ENCODE measurements at places on chromosomes 11 and 22.

- no peak for DNase-seq
Measured at GRCh38 chr22:41842996-41843970, 10.4 kb downstream of the SREBF2 start.

DNA sequence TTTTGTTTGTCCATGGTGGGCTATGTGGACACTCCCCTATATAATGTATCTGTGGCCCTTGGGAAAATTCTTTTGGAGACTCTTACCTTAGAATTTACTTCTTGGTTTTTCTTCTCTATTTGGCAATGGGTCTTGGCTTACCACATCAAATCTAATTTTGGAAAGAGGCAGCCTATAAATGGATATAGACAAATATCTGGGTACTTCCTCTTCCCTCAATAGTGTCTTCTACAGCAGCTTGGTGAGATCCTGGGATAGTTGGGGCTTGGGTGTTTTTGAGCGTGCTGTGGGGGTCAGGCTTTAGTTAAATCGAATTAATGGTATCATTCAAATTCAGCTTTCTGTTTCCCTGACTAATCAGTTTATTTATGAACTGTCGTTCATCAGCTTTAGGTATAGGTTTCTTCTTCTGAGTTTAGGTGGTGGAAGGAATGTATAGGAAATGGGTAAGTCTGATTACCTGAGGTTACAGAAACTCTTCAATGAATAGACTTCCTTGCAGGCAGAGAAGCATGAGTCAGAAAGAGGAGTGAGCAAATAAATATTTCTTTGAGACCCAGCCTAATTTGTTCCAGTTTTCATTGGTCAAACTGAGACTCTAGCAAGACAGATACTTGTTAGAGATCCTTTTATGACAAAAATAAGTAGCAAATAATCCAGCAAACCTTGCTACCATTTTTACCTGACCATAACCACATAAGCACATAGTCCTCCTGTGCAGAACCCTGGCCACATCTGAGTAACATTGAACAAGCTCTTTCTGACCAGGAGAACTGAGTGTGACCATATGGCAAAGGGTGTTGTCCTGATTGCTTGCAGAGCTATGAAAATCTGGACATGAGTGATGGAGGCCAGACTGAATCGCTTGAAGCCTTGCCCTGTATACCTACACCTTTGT, 68.6 kb upstream of the SORL1-AS1 start:
- no peak for DNase-seq

GRCh38 chr22:36341640-36342041, 46.1 kb downstream of the MYH9 start:
- no peak for DNase-seq

GRCh38 chr11:67636962-67637361, 2.6 kb downstream of the TBX10 start:
- DNase-seq = no peak

DNA sequence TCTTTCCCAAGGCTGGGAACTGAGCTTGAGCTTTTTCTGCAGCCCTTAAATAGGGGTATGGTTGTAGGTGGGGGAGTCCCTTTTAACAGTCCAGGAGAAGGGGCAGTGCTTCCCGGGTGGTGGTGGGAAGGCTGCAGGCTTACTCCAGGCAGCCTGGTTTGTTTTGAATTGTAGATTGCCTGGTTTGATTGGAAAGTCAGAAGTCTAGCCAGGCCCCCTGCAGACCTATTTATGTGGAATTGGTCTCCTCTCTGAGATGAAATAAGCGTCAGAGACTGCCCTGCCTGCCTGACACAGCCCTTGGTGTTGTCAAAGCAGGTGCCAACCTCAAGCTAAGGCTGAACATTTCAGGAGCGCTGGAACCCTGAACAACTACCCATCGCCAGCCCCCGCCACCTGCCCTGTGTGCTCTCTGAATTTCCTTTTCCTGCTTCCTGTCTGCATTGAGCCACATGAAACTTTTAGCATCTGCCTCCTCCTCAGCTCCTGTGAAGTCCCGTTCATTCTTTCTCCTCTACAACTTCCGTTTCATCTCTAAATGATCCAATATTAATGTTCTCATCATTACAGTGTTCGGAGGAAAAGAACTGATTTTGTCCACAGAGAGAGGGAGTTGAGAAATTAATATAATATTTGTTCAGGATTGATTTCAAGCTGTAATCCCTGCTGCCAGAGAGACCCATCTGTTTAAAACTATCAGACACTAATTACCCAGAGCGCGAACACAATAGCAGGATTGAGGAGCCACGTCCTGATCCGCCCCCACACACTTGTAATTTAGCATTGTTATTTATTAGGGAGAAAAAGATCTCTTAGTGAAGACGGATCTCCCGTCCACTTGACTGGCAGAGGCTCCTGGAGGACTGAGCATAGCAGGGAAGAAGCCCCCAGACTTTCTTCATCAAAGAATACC, 136.5 kb downstream of the TRIM29 start:
- DNase-seq = no peak

- DNase-seq = no peak
Measured at GRCh38 chr11:43736502-43737200, 56.1 kb downstream of the HSD17B12 start.

DNA sequence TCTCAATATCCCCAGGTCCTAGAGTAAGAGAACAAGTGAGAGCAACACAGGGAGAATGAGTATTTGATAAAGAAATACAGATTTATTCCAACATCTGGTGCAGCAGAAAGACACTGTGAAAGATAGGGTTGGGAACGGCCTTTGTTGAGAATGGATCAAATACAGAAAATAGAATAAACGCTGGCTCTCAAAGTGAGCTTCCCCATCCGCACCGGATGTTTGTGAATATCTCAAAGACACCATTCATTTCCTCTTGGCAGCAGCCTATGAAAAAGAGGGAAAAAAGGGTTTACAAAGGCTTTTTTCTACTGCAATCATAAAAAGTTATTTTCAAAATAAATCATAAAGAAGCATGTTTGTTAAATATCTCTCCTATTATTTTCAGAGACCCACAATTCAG, 279.3 kb downstream of the CASP12 start:
- DNase-seq = no peak

- no peak for DNase-seq
Measured at GRCh38 chr11:93646399-93646798, 15.1 kb upstream of the CEP295 start.

- no peak for DNase-seq
Measured at GRCh38 chr11:75313513-75314272, 37.8 kb downstream of the ARRB1 start.

DNA sequence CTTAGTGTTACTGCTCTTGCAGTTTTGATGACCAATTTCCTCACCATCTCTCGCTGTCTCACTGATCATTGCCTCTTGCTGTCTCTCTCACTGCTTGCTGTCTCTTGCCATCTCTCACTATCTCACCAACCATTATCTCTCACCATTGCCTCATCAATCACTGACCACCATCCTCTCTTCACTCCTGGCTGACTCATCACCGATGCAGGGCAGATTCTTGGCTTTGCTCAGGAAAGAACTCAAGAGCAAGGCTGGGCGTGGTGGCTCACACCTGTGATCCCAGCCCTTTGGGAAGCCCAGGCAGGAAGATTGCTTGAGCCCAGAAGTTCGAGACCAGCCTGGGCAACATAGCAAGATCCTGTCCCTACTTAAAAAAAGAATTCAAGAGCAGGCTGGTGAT, 66.3 kb upstream of the SYN3 start:
- no peak for DNase-seq

GRCh38 chr11:74826901-74827300, 78.3 kb downstream of the RNF169 start:
- DNase-seq = no peak

DNA sequence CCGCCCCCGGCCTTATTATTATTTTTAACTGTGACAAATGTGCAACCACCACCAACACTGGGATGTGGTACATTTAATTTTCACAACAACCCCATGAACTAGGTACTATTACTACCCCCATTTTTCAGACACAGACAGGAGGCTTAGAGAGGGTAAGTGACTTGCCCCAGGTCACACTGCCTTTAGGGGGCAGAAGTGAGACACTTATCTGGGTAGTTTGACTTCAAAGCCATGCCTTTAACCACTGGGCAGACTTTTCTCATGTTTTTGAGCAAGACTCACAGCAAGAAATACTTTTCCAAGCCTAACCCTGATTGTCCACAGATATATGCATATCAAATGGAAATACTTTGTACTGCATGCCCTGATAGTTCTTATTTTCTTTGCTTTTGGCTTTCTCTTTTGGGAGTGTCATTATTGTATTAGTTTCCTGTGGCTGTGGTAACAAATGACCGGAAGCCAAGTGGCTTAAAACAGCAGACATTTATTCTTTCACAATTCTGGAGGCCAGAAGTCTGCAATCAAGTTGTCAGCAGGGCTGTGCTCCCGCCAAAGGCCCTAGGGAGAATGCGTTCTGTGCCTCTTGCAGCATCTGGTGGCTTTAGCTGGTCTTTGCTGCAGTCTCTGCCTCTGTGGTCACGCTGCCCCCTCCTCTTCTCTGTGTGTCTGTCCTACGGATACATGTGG, 110.8 kb downstream of the GRIK4 start:
- no peak for DNase-seq

- no peak for DNase-seq
Measured at GRCh38 chr11:9285850-9286587, 20.9 kb upstream of the DENND5A start.

DNA sequence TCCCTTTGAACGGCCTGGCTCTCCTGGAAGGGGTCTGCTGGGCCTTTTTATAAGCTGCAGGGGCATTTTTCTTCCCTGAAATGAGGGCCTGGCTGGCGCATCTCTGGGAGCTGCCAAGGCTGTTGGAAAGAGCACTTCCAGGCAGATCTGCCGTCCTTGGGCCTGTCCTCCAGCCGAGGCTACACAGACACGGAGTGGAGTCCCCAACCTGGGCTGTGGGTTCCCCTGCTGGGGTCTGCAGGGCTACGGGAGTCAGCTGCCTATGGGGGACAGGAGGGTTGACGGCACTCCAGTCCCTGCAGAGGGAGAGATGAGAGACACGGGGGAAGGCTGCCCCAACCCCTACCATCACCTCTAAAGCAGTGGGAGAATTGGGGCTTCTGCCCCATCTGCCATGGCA, 606.6 kb downstream of the TBC1D22A start:
- DNase-seq = no peak

DNA sequence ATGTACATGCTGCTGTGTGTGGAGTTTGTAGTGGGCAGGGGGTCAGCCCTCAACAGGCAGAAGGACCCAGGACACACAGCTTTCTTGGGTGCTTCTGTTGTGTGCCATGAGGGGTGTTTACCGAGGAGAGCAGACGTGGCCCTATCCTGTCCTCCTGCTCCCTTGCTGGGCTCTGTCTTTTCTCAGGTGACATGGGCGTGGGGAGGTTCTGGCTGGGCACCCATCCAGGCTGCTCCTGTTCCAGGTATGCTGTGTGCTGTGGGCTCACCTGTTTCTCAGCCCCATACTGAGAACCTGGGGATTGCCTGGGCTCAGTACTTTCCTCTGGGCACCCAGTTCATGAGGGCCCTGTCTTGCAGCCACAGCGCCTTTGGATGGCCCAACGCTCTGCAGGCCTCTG, 23.3 kb downstream of the MICALL1 start:
- DNase-seq = no peak

DNA sequence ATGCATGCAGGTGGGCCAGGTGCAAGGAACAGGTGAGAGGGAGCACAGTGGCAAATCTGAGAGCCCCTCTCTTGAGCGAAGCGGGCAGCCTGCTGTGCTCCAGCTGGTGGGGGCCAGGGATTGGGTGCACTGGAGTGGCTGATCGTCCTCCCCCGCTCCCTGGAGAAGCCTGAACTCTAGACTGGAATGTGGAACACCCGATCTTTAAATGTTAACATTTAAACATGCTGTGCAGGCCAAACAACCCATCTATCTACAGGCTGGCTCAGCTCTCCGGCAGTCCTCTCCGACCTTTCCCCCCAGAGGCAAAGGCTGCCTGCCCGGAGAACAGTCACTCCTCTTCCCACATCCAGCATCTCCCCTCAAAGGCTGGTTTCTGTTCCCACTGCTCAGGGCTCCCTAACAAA, 5.1 kb downstream of the MRGPRF start:
- DNase-seq = no peak

DNA sequence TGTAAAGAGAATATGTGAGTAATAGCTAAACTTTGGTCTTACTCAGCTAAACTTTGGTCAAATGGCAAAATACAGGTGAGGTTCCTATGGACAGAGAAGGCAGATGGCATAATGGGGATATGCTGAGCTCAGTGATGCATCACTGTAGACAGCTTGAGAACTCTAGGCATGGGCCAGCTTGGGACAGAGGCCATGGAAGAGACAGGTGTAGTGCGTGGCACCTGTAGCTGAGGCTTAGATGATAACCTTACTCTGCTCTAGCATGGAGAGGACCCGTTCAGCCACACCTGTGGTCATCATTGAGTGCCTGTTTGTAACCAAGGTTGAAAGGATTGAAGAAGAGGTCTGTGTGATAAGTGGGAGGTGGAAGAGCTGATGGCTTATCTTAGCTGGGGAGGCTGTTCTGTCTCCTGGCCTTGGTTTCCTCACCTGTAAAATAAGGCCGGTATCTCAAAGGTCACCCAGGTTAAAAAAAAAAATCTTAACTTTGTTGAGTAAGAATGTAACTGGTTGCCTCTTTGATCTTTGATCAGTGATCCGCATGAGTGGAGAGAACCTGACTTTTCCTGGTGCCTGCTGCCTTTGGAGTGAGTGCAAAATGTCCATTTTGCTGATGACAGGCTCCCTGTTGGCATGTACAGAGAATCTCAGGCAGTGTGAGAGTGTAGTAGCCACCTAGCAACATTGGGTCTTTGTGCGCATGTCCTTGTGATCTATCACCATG, 48.6 kb downstream of the ZNRF3 start:
- DNase-seq = no peak

- DNase-seq = no peak
Measured at GRCh38 chr11:66090288-66090687, 20.2 kb downstream of the PACS1 start.

DNA sequence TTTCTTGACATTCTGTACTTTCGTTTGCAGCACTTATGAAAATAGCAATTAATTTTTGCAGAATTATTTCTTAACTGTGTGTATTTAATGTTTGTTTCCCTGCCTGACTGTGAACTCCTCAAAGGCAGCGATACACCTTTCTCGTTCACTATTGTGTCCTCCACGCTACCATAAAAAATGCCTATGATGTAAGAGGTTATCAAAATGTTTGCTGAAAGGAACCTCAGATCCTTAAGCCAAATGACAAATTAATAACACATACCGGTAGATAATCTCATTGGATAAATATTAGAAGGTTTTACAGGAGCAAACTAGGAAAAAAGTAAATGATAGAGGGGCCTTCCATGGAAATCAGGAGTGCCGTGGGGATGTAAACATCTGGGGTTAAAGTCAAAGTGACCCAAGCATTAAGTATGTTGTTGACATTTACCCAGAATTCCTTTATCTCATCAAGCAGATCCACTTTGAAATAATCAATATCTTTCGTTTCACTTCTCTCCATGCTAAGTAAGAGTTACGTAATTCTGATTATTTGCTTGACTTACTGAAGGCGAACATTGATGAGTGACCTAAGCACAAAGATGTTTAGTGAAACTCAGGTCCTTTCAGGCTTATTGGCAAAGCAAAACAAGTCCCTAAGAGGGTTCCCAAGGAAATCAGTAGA, 2.6 kb upstream of the OOSP3 start:
- no peak for DNase-seq

- DNase-seq = no peak
Measured at GRCh38 chr11:104967534-104968354, 630 bp downstream of the CASP4 start.

GRCh38 chr22:44625981-44626687, 75.9 kb upstream of the PRR5 start:
- peak; percentile 64 for DNase-seq
